Ascending aorta (tissue), 2 donors: ENCODE measurements at places on chromosomes 5 and 9.

DNA sequence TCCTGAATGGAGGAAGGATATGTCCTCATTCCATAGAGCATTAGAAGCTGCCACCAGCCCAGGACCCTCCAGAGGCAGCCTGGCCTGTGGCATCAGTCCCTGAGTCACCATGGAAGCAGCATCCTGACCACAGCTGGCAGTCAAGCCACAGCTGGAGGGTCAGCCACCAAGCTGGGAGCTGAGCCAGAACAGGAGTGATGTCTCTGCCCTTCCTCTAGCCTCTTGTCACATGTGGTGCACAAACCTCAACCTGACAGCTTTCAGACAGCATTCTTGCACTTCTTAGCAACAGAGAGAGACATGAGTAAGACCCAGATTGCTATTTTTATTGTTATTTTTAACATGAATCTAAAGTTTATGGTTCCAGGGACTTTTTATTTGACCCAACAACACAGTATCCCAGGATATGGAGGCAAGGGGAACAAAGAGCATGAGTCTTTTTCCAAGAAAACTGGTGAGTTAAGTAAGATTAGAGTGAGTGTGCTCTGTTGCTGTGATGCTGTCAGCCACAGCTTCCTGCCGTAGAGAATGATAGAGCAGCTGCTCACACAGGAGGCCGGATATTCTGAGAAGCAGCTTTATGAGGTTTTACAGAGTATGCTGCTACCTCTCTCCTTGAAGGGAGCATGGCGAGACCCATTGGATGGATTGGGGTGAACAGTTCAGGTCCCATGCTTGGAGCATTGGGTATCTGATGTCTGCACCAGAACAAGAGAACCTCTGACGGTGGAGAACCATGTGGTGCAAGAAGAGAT is 13.0 kb upstream of the CYFIP2 start:
- no peaks in the 10 kb centered on the region for H3K36me3 ChIP-seq
- no peaks in the 10 kb centered on the region for H3K4me1 ChIP-seq
- no peak for DNase-seq
- no peak overlapping the region for H3K4me3 ChIP-seq
- no peak overlapping the region for H3K27ac ChIP-seq

DNA sequence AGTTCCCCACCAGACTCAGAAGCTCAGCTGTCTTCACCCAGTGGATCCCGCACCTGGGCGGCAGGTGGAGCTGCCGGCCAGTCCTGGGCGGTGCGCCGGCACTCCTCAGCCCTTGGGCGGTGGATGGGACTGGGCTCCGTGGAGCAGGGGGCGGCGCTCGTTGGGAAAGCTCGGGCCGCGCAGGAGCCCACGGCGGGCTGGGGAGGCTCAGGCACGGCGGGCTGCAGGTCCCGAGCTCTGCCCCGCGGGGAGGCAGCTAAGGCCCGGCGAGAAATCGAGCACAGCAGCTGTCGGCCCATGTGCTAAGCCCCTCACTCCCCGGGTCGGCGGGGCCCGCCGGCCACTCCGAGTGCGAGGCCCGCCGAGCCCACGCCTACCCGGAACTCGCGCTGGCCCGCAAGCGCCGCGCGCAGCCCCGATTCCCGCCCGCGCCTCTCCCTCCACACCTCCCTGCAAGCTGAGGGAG is 560.0 kb downstream of the BRINP1 start:
- H3K36me3 ChIP-seq: no peaks in the 10 kb centered on the region
- no peaks in the 10 kb centered on the region for H3K4me1 ChIP-seq
- no peak overlapping the region for H3K4me3 ChIP-seq
- no peak overlapping the region for H3K27ac ChIP-seq
- no peak for DNase-seq
- H3K27me3 ChIP-seq: no peaks in the 10 kb centered on the region

- no peaks in the 10 kb centered on the region for H3K4me1 ChIP-seq
- no peaks in the 10 kb centered on the region for H3K27me3 ChIP-seq
- DNase-seq: no peak
- H3K4me3 ChIP-seq: no peak overlapping the region
These were observed 246.6 kb downstream of the DEPDC1B start for GRCh38 chr5:60453186-60453976.

- H3K36me3 ChIP-seq: no peaks in the 10 kb centered on the region
- H3K27ac ChIP-seq: no peak overlapping the region
- H3K4me1 ChIP-seq: no peaks in the 10 kb centered on the region
- H3K4me3 ChIP-seq: no peak overlapping the region
- no peaks in the 10 kb centered on the region for H3K27me3 ChIP-seq
These were observed 4.5 kb upstream of the HNRNPAB start for GRCh38 chr5:178199581-178200434.

DNA sequence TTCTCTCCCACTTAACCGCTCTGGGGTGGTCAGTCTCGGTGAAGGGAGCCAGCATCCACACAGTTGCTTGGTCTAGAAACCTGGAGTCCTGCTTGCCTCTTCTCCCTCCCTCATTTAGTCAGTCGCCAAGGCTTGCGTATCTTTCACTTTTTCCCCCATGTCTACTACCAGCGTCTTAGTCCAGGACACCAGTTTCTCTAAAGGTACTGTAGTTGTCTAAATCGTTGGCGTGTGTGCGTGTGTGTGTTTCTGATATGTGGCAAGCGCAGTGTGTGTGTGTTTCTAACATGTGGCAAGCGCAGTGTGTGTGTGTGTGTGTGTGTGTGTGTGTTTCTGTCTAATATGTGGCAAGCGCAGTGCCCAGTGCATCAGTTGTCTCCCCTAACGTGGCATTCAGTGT is 641 bp downstream of the ATP6V1G1 start:
- no peak for DNase-seq
- H3K36me3 ChIP-seq: peaks cover 7% of the 10 kb centered on the region
- no peaks in the 10 kb centered on the region for H3K27me3 ChIP-seq
- peak overlapping the region; percentile 79 for H3K4me3 ChIP-seq
- peak overlapping the region; percentile 84 for H3K27ac ChIP-seq

- H3K27me3 ChIP-seq: no peaks in the 10 kb centered on the region
- H3K27ac ChIP-seq: no peak overlapping the region
- no peak overlapping the region for H3K4me3 ChIP-seq
- no peak for DNase-seq
- no peaks in the 10 kb centered on the region for H3K4me1 ChIP-seq
These were observed 286.7 kb downstream of the TLE4 start for GRCh38 chr9:79858508-79858907.

GRCh38 chr5:21199087-21199486 is 1211.1 kb upstream of the CDH18 start:
- H3K4me1 ChIP-seq: no peaks in the 10 kb centered on the region
- H3K27me3 ChIP-seq: no peaks in the 10 kb centered on the region
- no peaks in the 10 kb centered on the region for H3K36me3 ChIP-seq
- no peak overlapping the region for H3K27ac ChIP-seq
- H3K4me3 ChIP-seq: no peak overlapping the region
- no peak for DNase-seq

DNA sequence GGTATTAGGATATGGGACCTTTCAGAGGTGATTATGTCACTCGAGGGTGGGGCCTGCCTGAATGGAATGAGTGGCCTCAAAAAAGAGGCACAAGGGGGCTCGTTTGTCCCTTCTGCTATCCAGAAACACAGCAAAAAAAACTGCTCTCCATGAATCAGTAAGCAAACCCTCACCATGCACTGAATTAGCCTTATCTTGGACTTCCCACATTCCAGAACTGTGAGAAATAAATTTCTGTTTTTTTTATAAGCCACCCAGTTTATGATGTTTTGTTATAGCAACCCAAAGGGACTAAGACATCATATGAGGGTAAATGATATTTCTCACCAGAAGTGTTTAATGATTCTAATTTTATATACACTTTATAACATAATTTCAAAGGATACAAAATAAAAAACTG is 476.6 kb upstream of the EDIL3 start:
- H3K27ac ChIP-seq: no peak overlapping the region
- no peaks in the 10 kb centered on the region for H3K36me3 ChIP-seq
- DNase-seq: no peak
- no peak overlapping the region for H3K4me3 ChIP-seq
- no peaks in the 10 kb centered on the region for H3K27me3 ChIP-seq
- no peaks in the 10 kb centered on the region for H3K4me1 ChIP-seq

- no peak for DNase-seq
- H3K27ac ChIP-seq: peak overlapping the region; percentile 78
- no peaks in the 10 kb centered on the region for H3K27me3 ChIP-seq
- peaks cover 21% of the 10 kb centered on the region for H3K4me1 ChIP-seq
- H3K36me3 ChIP-seq: peaks cover 13% of the 10 kb centered on the region
- peak overlapping the region; percentile 44 for H3K4me3 ChIP-seq
These were observed 1.2 kb downstream of the GLRX start for GRCh38 chr5:95821110-95822021.

GRCh38 chr5:43209060-43209459 is 17.0 kb downstream of the NIM1K start:
- H3K27me3 ChIP-seq: no peaks in the 10 kb centered on the region
- no peaks in the 10 kb centered on the region for H3K4me1 ChIP-seq
- H3K36me3 ChIP-seq: no peaks in the 10 kb centered on the region
- H3K27ac ChIP-seq: no peak overlapping the region
- no peak overlapping the region for H3K4me3 ChIP-seq
